ENCODE measurements at places on chromosomes 12 and 14. TPM values are rescaled to one million over a fixed set of nuclear protein-coding genes. Genes with fewer than 3 reads are reported as not detected.

DNA sequence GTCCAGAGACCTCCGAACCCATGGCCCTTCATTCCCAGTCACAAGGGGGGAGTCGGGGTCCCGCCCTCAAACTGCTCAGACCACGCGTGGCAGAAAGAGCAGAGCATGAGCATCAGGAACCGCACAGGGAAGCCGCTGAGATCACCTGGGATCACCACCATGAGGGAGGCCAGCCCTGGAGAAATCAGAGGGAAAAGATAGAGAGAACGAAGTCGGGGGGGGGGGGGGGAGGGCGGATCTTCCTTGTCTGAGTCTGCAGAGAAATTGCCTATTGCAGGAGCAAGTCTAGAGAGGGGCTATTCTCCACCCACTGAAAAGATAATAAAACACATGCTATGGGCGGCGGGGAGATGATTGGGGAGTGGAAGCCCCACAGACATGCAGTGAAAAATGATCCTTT is 884 bp upstream of the TMEM132C start:
- no peak overlapping the region for H3K4me3 ChIP-seq
- H3K36me3 ChIP-seq, result no peaks in the 10 kb centered on the region
- no peak overlapping the region for H3K27ac ChIP-seq
- H3K4me1 ChIP-seq, result no peaks in the 10 kb centered on the region
- DNase-seq, result no peak
- no peaks in the 10 kb centered on the region for H3K27me3 ChIP-seq

DNA sequence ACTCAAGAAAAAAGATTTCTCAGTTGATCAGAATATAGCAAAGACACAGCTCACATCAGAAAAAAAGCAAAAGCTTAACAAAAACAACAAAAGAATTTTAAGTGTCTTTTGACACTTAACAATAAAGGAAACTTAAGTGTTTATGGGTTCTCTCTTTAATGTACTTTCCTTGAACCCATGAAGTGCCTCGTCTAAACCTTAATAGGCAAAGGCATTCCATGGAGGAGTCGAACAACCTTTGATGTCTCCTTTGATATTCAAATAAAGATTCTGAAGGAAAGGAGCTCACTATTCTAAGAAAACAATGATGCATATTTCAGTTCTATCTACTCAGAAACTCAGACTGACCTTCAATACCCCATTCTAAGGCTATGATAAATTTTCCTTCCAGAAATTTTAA is 116.7 kb downstream of the TMTC1 start:
- no peak for DNase-seq
- no peaks in the 10 kb centered on the region for H3K27me3 ChIP-seq
- no peaks in the 10 kb centered on the region for H3K36me3 ChIP-seq
- no peak overlapping the region for H3K4me3 ChIP-seq
- H3K4me1 ChIP-seq, result no peaks in the 10 kb centered on the region

DNA sequence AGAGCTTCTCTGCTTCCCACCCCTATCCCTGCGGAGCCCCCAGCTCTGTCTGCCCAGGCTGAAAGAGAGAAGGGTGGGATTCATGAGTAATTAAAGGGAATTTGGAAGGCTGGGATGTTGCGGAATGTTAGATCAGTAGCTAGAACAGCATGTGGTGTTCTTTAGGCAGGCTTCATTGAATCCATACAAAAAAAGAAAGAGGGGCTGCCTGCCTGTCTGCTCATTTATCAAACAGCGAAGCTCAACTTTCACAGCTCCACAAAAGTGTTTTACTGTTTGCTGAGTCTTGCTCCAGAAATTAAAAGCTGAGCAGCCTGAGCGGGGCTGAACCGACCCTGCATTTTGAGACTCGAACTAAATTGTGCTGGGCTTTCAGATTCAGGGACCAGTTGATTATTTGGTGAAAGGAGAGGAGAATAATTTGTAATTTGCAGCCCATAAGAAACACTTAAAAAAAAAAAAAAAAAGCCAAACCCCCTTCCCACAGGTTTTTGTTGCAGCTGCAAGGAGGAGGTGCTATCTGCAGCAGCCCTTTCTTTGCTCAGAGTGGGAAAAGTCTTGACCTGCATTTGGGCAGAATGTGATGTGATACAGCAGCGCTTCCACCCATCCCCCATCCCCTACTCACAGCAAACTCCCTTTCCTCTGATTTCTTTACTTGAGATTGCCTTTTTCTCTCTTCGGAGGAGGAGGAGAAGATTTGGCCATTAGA is 89.7 kb downstream of the RFX4 start:
- H3K27me3 ChIP-seq, result no peaks in the 10 kb centered on the region
- no peak overlapping the region for H3K4me3 ChIP-seq
- H3K36me3 ChIP-seq, result no peaks in the 10 kb centered on the region
- DNase-seq, result no peak

Gene CAPZA3
- total RNA-seq, result not detected

DNA sequence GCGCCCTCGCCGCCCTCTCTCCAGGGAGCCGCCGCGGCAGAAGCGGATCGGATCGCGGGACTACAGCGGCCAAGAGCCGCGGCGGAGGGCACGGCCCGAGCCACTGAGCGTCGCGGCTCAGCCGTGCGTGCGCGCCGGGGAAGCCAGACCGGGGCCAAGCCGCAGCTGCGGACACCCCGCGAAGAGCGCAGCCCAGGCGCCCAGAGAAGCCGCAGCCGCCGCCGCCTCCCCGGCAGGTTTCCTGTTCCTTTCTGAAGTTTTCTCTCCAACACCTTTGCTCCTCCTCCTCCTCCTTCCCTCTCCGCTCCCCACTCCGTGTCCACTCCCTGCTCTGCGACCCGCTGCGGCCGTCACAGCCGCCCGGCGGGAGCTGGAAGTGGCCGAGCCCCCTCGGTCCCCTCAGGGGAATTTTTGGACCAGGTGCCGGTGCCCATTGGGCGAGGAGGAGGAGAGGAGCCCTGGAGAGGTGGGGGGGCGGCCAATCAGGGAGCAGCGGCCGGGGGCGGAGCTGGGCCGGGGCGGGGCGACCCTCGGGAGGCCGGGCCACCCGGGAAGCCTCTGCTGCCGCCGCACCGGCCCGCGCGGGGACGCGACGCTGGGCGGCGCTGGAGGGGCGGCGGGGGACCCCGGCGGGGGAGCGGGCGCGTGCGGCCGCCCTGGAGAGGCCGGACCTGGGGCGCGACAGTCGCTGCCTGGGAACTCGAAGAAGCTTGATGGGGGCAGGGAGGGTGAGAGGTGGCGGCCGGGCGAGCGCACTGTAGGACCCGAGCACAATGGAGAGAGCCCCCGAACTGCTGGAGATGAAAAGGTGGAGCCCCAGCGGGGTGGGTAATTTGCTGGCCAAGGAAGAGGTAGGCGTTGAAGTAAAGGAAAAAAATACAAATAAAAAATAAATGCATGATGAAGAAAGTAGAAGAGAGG is at the start of gene ITPR2:
Gene ITPR2 (minus strand): TSS at position 373 of the 921 bp plus-strand sequence. CDS start 413 bp downstream, outside the sequence.
- no peaks in the 10 kb centered on the region for H3K27me3 ChIP-seq
- peak within 1 kb of the TSS; percentile 80 for H3K27ac ChIP-seq
- H3K4me1 ChIP-seq, result peaks cover 5% of the 10 kb centered on the region
- DNase-seq, result peak; percentile 60

Data from GM12878 (cell line).